Naive thymus-derived CD8-positive, alpha-beta T cell (primary cell): ENCODE measurements at places on chromosomes 3 and 15. TPM values are rescaled to one million over a fixed set of nuclear protein-coding genes. Genes with fewer than 3 reads are reported as not detected.

DNA sequence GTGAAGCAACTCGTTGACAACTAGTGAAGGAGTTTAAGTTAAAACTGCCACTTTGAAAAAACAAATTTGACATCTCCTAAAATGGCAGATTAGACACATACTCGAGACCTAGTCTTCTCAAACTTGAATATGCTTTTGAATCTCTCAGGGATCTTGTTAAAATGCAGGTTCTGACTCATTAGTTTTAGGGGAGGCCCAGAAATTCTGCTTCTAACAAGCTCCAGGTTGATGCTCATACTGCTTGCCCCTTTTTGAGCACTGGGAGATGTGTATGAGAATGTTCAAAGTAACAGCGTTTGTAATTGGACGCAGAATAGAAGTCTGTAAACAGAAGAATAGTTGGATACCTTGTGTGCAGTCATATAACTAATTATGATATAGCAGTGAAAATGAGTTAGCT, 1.6 kb downstream of the C3orf38 start:
- DNase-seq, result no peak
- H3K27ac ChIP-seq, result peak overlapping the region; percentile 97
- H3K27me3 ChIP-seq, result no peaks in the 10 kb centered on the region
- H3K4me1 ChIP-seq, result peaks cover 58% of the 10 kb centered on the region
- peaks cover 30% of the 10 kb centered on the region for H3K36me3 ChIP-seq
- peak overlapping the region; percentile 98 for H3K4me3 ChIP-seq

DNA sequence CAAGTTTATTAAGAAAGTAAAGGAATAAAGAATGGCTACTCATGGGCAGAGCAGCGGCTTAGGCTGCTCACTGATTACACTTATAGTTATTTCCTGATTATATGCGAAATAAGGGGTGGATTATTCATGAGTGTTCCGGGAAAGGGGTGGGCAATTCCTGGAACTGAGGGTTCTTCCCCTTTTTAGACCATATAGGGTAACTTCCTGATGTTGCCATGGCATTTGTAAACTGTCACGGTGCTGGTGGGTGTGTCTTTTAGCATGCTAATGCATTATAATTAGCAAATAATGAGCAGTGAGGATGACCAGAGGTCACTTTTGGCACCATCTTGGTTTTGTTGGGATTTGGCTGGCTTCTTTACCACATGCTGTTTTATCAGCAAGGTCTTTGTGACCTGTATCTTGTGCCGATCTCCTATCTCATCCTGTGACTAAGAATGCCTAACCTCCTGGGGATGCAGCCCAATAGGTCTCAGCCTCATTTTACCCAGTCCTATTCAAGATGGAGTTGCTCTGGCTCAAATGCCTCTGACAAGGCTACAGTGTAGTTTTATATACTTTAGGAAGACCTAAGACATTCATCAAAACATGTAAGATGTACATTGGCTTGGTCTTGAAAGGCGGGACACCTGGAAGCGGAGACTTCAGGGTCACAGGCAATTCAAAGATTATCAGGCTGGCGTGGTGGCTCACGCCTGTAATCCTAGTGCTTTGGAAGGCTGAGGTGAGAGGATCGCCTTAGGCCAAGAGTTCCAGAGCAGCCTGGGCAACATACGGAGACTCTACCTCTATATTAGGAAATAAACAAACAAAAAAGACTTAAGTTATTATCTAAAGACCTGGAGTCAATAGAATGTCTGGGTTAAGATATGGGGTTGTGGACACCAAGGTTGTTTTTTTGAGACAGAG, 3.2 kb upstream of the BLOC1S6 start:
- no peak for DNase-seq
- no peak overlapping the region for H3K27ac ChIP-seq
- H3K36me3 ChIP-seq, result no peaks in the 10 kb centered on the region

DNA sequence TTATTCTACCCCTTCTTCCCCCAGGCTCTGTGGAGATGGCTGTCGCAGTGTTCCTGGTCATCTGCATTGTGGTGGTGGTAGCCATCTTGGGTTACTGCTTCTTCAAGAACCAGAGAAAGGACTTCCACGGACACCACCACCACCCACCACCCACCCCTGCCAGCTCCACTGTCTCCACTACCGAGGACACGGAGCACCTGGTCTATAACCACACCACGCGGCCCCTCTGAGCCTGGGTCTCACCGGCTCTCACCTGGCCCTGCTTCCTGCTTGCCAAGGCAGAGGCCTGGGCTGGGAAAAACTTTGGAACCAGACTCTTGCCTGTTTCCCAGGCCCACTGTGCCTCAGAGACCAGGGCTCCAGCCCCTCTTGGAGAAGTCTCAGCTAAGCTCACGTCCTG, 12.9 kb downstream of the SPINT1 start:
- peaks cover 12% of the 10 kb centered on the region for H3K4me1 ChIP-seq
- H3K4me3 ChIP-seq, result no peak overlapping the region
- no peak for DNase-seq
- no peak overlapping the region for H3K27ac ChIP-seq

Gene RTP3
- total RNA-seq, result not detected

DNA sequence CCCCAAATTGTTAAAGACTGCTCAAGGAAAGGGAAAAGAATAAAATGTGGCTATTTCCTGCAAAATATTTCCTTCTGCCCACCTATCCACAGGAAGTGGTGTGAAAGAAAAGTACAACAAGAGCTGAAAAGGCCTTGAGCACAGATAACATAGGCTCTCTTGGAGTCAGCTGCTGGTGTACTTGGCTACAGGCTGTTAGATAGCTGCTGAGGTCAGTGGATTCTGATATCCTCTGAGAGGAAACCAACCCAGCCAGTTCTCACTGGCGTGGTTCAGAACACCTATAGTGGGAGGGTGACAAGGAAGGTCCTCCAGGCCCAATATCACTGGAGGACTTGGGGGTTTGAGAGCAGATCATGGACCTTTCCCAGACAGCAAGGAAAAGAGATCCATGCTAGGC, 124.4 kb upstream of the GAP43 start:
- H3K27me3 ChIP-seq, result peaks cover 36% of the 10 kb centered on the region
- no peaks in the 10 kb centered on the region for H3K36me3 ChIP-seq
- DNase-seq, result no peak
- no peak overlapping the region for H3K27ac ChIP-seq
- H3K4me1 ChIP-seq, result no peaks in the 10 kb centered on the region
- H3K4me3 ChIP-seq, result no peak overlapping the region

Gene EPHA6
- total RNA-seq, result not detected

- H3K4me1 ChIP-seq, result no peaks in the 10 kb centered on the region
- no peaks in the 10 kb centered on the region for H3K36me3 ChIP-seq
- no peak overlapping the region for H3K27ac ChIP-seq
- no peak for DNase-seq
Observed at GRCh38 chr3:29345516-29346300, 64.8 kb downstream of the RBMS3 start.

Gene DET1
- total RNA-seq, result 9.4 TPM

- no peak overlapping the region for H3K27ac ChIP-seq
- peaks cover 1% of the 10 kb centered on the region for H3K27me3 ChIP-seq
- no peaks in the 10 kb centered on the region for H3K36me3 ChIP-seq
- no peak overlapping the region for H3K4me3 ChIP-seq
Observed at GRCh38 chr3:62892951-62893350, 17.7 kb upstream of the CADPS start.

GRCh38 chr3:122255757-122256439, 69.2 kb upstream of the CSTA start:
- H3K27ac ChIP-seq, result no peak overlapping the region
- no peaks in the 10 kb centered on the region for H3K36me3 ChIP-seq
- H3K4me3 ChIP-seq, result no peak overlapping the region
- H3K4me1 ChIP-seq, result no peaks in the 10 kb centered on the region
- peaks cover under 1% of the 10 kb centered on the region for H3K27me3 ChIP-seq

- no peak overlapping the region for H3K27ac ChIP-seq
- H3K4me1 ChIP-seq, result no peaks in the 10 kb centered on the region
- no peak overlapping the region for H3K4me3 ChIP-seq
Observed at GRCh38 chr3:14719006-14719405, 44.1 kb downstream of the C3orf20 start.

- no peak overlapping the region for H3K27ac ChIP-seq
- no peak for DNase-seq
- no peaks in the 10 kb centered on the region for H3K36me3 ChIP-seq
- no peaks in the 10 kb centered on the region for H3K27me3 ChIP-seq
- no peak overlapping the region for H3K4me3 ChIP-seq
Observed at GRCh38 chr3:55620351-55621025, 133.4 kb upstream of the WNT5A start.

- DNase-seq, result no peak
- no peaks in the 10 kb centered on the region for H3K4me1 ChIP-seq
- H3K27me3 ChIP-seq, result peaks cover 5% of the 10 kb centered on the region
- no peaks in the 10 kb centered on the region for H3K36me3 ChIP-seq
- no peak overlapping the region for H3K27ac ChIP-seq
- H3K4me3 ChIP-seq, result no peak overlapping the region
Observed at GRCh38 chr3:107323723-107324122, 53.5 kb upstream of the CCDC54 start.

GRCh38 chr15:58229297-58229768, 91.2 kb downstream of the AQP9 start:
- peaks cover 14% of the 10 kb centered on the region for H3K4me1 ChIP-seq
- peaks cover 9% of the 10 kb centered on the region for H3K27me3 ChIP-seq
- no peak overlapping the region for H3K27ac ChIP-seq
- DNase-seq, result no peak

- H3K4me1 ChIP-seq, result no peaks in the 10 kb centered on the region
- no peaks in the 10 kb centered on the region for H3K36me3 ChIP-seq
- peaks cover 8% of the 10 kb centered on the region for H3K27me3 ChIP-seq
- no peak overlapping the region for H3K27ac ChIP-seq
- H3K4me3 ChIP-seq, result no peak overlapping the region
Observed at GRCh38 chr3:186208296-186208989, 99.6 kb upstream of the ETV5 start.

Gene PLCL2
- 86.3 TPM for total RNA-seq

Gene BTLA
- total RNA-seq, result 18.5 TPM

DNA sequence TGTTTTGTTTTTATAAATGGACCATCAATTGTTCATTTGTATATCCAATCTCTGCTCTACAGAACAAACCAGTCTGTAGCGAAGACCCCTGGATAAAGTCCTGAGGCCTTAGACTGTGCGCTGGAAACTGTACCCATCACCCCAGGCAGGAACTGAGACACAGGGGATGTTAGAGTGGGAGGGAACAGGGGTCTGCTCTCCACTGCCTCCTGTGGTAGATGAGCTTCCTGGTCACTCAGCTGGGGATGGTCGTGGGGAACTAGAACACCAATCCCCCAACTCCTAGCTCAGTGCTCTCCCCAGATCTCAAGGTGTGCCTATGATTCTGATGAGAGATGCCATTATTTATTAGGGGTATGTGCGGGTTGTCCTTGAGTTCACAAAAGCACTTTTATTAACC, 340.2 kb upstream of the IGF1R start:
- H3K36me3 ChIP-seq, result no peaks in the 10 kb centered on the region
- no peak overlapping the region for H3K27ac ChIP-seq
- H3K4me3 ChIP-seq, result no peak overlapping the region
- H3K27me3 ChIP-seq, result peaks cover 35% of the 10 kb centered on the region
- DNase-seq, result no peak
- no peaks in the 10 kb centered on the region for H3K4me1 ChIP-seq

Gene FANCD2OS
- not detected for total RNA-seq

DNA sequence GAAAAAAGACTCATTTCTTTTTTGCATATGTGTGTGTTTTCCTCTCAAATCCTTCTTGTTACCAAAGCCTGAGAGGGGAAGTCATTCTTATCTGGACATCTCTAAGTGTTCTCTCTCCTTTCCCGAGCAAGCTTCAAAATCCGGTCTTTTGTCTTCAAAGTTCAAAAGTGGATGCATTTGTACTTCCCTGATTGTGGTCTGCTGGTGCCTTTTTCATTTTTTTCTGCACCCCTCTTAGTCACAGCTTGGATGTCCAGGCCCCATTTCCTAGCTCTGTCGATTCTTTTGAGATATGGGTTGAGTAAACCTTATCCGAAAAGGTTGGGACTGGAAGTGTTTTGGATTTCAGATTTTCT, 34.8 kb downstream of the EHD4 start:
- H3K27me3 ChIP-seq, result no peaks in the 10 kb centered on the region
- peak overlapping the region; percentile 62 for H3K4me3 ChIP-seq
- peaks cover 2% of the 10 kb centered on the region for H3K36me3 ChIP-seq
- DNase-seq, result no peak

GRCh38 chr3:13528217-13528867, 20.6 kb upstream of the FBLN2 start:
- no peak for DNase-seq
- peaks cover 3% of the 10 kb centered on the region for H3K27me3 ChIP-seq
- no peaks in the 10 kb centered on the region for H3K36me3 ChIP-seq

- peaks cover 75% of the 10 kb centered on the region for H3K4me1 ChIP-seq
- H3K4me3 ChIP-seq, result peak overlapping the region; percentile 50
- peak; percentile 14 for DNase-seq
Observed at GRCh38 chr3:28243424-28244106, 2.1 kb downstream of the CMC1 start.

DNA sequence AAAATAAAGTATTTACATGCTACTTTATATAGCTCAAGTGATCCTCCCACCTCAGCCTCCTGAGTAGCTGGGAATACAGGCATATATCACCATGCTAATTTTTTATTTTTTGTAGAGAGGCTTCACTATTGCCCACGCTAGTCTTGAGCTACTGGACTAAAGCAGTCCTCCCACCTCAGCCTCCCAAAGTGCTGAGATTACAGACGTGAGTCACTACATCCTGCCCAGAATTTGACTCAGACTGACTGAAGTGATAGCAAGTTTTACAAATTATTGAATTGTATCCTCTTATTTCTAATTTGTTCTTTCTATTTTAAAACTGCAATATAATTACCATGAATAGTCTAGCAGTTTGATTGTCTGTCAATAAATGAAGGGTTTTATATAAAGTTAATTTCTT, 210.3 kb upstream of the CGNL1 start:
- no peak overlapping the region for H3K27ac ChIP-seq
- DNase-seq, result no peak
- H3K36me3 ChIP-seq, result peaks cover 4% of the 10 kb centered on the region
- no peaks in the 10 kb centered on the region for H3K27me3 ChIP-seq

DNA sequence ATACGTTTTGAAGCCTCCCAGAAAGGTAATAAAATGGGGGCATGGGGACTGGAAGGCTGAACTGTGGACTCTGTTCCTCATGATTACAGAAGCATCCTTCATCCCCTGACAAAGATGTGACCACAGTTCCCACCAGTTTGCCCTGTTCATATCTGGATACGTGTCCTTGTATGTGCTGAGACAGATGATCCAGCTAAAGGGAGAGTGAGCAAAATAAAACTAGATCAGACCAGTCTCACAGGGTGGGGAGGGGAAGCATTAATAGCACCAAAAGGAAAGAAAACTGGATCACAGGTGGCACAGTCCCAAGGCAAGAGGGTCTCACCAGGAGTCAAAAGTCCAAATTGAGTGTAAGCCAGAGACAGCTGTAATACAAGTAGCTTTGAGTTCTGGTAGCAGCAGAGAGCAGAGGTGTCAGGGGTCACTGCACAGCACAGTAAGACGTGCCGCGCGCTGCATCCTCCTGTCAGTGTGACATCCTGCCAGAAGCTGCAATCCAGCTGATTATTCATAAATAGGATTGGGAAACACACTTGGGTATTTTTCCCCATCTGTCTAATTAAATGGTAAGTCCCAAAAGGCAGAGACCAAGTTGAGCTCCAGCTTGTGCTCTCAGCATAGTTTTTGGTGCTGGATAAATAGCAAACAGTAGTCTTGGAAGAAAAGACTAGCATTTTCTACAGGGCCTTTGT, 560.0 kb upstream of the CFAP20DC start:
- no peaks in the 10 kb centered on the region for H3K4me1 ChIP-seq
- no peak overlapping the region for H3K27ac ChIP-seq
- H3K27me3 ChIP-seq, result no peaks in the 10 kb centered on the region

GRCh38 chr3:129793319-129793718, 100.2 kb downstream of the TMCC1 start:
- H3K4me1 ChIP-seq, result peaks cover 20% of the 10 kb centered on the region
- DNase-seq, result no peak
- no peaks in the 10 kb centered on the region for H3K27me3 ChIP-seq

Gene FBXL22
- 2.7 TPM for total RNA-seq

Gene TM4SF18
- not detected for total RNA-seq
